ENCODE measurements at places on chromosomes 3 and 15. TPM values are rescaled to one million over a fixed set of nuclear protein-coding genes. Genes with fewer than 3 reads are reported as not detected.
A peak's percentile ranks its signal among the peaks of the same experiment; 100 is the strongest.

- peak; percentile 56 for DNase-seq
Measured at GRCh38 chr3:147945968-147946519, 536.9 kb downstream of the ZIC1 start.

GRCh38 chr3:153246806-153247205, 84.8 kb downstream of the RAP2B start:
- no peak for DNase-seq

DNA sequence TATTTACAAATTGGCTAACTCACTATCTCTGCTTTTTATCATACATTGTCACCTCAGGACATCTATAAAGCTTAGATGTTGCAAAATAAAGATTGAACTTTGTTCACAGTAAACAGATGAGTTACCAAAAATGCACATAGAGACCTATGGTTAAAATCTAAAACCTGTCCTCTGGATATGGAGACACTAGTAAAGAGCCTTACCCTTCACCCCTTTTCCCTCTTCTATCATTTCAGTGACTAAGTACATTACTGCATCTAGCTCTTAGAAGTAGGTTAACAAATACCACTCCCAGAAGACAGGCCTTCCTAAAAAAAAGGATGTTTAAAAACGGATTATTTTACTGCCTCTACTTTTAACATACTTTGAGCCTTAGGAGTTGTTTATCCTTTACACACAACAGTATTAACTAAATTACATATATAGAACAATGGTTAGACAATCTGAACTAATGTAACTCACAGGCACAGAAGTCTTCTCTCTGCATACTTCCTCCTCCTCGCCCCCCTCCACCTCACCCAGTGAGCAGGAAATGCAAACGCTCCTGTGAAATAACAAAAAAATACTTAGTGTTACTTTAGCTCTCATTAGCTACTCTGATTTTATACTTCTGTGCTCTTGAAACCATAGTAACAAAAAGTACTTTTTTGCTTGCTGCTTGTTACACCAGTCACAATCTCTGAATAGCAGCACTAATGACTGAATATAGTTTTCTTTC, 23.3 kb downstream of the IREB2 start:
- no peak for DNase-seq

- DNase-seq: no peak
Measured at GRCh38 chr15:77571181-77571580, 61.5 kb downstream of the LINGO1 start.

GRCh38 chr15:38325648-38325990, 73.0 kb downstream of the SPRED1 start:
- no peak for DNase-seq

DNA sequence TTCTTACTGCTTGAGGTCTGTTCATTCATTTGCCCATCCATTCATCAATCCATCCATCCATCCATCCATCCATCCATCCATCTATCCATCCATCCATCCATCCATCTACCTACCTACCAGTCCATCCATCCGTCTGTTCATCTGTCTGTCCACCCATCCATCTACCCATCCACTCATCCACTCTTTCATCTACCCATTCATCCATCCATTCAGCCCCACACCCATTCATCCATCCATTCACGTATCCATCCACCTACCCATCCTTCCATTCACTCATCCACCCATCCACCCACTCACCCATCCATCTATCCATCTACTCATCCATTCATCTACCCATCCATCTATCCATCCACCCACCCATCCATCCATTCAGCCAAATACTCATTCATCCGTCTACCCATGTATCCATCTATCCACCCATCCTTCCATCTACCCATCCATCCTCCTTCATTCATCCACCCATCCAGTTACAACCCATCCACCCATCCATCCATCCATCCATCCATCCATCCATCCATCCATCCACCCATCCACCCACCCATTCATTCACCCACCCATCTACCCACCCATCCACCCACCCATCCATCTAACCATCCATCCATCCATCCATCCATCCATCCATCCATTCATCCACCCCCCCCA, 68.3 kb downstream of the FBLN2 start:
- no peak for DNase-seq

GRCh38 chr15:96276438-96277210, 53.9 kb upstream of the NR2F2 start:
- DNase-seq: no peak

DNA sequence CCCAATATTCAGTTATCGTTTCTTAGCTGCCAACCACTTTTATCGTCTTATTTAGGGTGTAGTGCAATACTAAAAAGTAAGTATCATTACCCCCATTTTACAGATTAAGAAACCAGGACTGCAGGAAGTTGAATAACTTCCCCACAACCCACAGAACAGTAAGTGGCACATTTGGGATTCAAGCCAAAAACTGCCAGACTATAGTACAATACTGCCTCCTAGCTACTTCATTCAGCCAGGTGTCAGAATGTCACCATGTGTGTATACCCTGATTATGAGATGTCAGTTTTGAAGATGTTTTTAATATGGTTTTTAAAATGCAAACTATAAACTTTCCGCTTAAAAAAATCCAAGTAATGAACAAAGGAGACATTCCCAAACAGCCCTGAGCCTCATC, 74.2 kb upstream of the PROK2 start:
- no peak for DNase-seq

DNA sequence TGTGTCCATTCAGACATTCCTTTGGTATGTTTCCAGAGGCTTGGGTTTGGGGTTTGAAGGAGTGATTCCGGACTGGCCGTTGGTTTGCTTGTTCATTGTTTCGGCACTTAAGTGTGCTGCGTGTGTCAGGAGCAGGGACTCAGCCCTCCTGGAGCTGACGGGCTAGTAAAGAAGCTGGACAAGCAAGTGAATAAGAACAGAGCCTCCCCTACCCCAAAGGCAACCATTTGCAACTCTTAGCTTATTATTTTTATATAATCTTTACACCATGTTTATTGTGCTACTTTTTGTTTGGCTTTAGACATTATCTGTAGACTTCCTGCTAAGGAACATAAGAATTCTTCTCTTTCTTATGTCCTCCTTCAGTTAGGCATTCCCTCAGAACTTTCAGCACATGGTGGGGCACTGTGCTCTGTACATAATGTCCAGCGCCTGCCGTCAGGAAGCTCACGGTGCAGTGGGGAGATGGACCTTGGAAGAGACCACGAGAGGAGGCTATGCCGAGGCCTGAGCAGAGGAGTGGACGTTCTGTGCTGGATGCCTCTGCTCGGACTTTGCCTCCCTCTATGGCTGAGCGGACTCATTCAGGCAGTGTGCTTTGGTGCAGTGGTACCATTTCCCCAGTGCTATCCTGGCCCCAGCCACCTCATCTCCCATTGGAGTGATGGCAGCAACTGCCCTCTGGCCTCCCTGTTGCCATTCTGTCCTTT, 65.4 kb downstream of the EEFSEC start:
- no peak for DNase-seq

Gene IMPG2
- total RNA-seq: 0.39 TPM

Gene RETNLB
- not detected for total RNA-seq

Gene INSYN1
- 12.7 TPM for total RNA-seq

Gene THAP10
- 0.90 TPM for total RNA-seq

Gene THRB
- 77.9 TPM for total RNA-seq

Gene OR5K2
- total RNA-seq: not detected

Gene FOXB1
- total RNA-seq: not detected
